Stimulated activated CD4-positive, alpha-beta T cell treated with anti-CD3 and anti-CD28 coated beads, Interleukin-2, amount 100 ng/mL, for 48 hours (primary cell): ENCODE measurements at places on chromosomes 2 and 18.

DNA sequence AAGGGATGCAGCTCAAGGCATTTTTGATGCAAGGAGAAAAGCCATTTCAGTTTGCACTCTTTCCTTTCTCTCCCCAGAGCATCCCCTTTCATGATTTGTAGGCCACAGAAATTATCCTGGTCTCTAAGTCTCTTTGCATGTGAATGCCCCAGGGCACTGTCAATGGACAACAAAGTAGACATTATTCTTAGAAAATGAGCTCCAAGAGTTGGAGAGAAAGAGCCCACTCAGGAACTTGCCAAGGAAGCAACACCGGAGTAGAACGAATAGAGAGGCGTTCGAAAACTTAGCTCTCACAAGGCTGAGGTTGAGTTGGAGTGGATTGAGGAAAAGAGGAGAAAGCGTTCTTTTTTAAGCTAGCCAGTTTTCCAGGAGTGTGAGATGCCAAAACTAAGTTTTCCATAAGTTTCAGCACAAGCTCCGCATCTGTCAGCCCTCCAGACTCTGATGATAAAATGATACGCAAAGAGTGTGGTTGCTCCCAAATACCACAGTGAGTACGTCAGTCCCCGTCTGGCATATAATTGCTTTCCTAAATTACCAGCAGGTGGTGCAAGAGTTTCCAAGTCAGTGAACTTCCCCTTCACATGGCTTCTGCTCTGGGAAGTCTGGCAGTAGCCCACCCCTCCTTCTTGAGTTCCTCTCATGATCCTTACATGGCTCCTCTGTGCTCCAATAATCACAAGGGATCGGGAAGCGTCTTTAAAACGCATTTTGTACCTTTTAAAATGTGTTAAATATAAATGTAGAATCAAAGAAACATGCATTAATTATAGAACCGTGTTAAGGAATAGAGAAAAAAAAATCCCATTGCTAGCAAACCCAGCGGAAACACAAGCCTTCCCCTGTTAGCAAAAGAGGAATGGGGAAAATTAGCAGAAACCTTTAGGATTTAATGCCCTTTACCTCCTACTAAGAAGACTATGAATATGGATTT, 1060.6 kb upstream of the FANCL start:
- DNase-seq, result no peak

DNA sequence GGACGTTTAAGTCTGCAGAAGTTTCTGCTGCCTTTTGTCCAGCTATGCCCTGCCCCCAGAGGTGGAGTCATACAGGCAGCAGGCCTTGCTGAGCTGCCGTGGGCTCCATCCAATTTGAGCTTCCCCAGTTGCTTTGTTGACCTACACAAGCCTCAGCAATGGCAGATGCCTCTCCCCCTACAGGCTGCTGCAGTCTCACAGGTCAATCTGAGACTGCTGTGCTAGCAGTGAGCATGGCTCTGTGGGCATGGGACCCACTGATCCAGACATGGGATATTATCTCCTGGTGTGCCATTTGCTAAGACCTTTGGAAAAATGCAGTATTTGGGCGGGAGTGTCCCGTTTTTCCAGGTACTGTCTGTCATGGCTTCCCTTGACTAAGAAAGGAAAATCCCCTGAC, 726.0 kb downstream of the ERBB4 start:
- no peak for DNase-seq

DNA sequence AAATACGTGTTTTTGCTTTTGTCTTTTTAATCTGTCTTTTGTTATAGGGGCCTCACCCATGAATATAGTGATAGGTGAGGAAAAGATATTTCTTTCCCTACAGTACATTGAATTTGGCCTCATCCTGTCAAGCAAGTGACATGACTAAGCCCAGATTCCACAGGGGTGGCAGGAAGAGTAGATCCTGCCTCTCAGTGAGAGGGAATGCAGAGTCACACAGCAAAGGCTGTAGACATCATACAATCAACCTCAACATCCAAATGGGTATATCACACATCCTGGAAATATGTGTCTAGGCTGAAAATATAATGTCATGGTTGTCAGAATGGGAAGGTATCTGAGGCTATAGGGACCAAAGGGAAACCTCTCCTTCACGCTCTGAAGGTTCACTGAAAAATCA, 269.6 kb downstream of the CDH20 start:
- no peak for DNase-seq

- no peak for DNase-seq
Observed at GRCh38 chr18:79200546-79201268, 131.5 kb downstream of the ATP9B start.

DNA sequence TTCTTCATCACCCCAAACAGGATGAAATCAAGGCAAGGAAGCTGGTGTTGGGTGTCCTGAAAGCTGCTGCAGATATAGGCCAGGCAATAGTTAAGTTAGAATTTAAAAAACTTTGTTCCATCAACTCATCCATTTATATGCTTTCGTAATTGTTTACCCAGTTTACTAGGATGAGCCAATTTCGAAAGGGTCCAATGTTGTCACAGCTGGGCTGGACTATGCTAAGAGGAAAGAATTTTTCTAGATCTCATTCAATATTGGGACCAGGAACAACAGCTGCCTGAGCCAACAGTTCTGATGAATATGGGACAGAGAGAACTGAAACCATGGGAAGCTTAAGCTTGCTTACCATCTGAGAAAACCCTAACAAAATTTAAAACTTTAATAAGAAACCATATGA, 21.6 kb upstream of the SP3 start:
- no peak for DNase-seq

- DNase-seq, result no peak
Observed at GRCh38 chr18:45328296-45328695, 287.0 kb upstream of the SLC14A2 start.

DNA sequence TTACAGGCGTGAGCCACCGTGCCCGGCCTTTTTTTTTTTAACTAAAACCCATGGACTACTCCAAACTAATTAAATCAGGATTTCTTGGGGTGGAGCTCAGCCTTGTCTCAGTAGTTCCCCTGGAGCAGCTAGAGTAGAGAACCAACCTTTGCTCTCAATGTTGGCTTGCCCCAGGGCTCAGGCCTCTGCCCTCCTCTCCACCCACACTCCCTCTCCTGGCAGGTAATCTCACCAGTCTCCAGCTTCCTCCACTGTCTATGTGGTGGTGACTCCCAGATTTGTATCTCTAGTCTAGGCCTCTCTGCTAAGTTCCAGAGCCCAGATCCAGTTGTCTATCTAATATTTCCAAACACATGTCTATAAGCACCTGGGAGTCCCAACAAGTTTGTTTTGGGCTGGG, 9.6 kb upstream of the MTA3 start:
- no peak for DNase-seq

GRCh38 chr2:118224895-118225311, 136.6 kb downstream of the INSIG2 start:
- DNase-seq, result no peak

GRCh38 chr18:24876266-24876665, 415.8 kb downstream of the HRH4 start:
- no peak for DNase-seq

- no peak for DNase-seq
Observed at GRCh38 chr2:242022550-242023290, 153.2 kb downstream of the RTP5 start.

- no peak for DNase-seq
Observed at GRCh38 chr2:239145106-239145505, 255.7 kb downstream of the HDAC4 start.

GRCh38 chr2:172233987-172234715, 131.5 kb upstream of the DLX2 start:
- no peak for DNase-seq

DNA sequence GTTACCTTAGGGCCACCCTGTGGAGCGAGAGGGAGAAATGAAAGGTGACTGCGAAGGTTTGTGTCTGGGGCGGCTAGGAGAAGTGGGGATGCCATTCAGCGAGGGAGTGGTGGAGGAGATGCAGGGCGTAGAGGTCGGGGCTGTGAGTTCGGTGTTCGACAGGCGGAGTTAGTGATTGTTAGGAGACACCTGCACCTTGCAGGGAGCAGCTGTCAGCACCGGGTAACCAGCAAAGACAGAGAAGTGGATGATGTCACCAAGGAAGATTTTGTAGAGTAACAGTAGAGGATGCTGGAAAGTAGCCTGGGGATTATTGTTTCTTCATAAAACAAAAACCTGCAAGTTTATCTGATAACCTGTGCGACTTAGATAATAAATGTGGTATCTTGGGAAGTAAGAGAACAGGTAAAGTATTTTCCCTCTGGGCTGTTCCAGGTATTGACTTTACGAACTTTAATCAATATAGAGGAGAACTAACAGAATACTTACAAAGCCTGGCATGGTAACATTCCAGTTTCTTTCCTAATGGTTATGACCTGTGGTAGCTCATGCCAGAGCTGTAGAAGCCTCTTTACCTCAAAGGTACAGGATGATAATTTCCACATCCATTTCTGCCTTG, 63.8 kb downstream of the SPTBN1 start:
- no peak for DNase-seq

GRCh38 chr2:106025796-106026195, 168.3 kb downstream of the UXS1 start:
- DNase-seq, result no peak

GRCh38 chr18:49510393-49511115, 23.5 kb upstream of the C18orf32 start:
- peak; percentile 29 for DNase-seq

GRCh38 chr2:182381225-182381624, 45.6 kb downstream of the PDE1A start:
- DNase-seq, result no peak
